Stimulated activated CD8-positive, alpha-beta memory T cell treated with anti-CD3 and anti-CD28 coated beads, Interleukin-4, amount 100 ng/mL, for 1 hour (primary cell): ENCODE measurements at places on chromosomes 11 and 22.

DNA sequence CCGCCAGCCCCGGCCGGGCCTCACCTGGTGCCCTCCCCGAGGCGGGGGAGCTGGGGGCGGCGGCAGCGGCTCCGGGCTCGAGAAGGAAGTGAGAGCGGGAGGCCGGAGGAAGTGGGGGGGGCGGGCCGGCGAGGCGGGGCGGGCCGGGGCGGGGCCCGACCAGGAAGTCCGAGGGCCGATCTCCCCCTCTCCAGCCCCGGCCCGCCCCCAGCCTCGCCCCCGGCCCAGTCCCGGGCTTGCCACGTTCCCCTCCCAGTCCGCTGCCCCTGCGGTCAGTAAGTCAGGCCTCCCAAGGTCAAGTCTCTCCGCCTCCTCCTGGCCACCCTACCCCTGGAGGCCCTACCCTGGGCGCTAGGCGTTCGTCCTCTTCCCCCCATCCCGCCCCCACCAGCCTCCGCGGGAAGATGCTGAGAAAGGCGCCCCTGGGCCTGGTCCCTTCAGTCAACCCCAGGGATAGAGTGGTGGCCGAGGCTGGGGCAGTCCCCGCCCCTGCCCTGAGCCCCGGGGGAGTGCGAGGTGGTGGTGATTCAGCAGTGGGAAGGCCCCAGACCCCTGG is at the start of gene RHOG:
Gene RHOG (minus strand): TSS at position 90 of the 556 bp plus-strand sequence. CDS start 12,821 bp downstream, outside the sequence.
- no peak for DNase-seq

- DNase-seq = no peak
These were observed 12.8 kb downstream of the ETS1 start for GRCh38 chr11:128574576-128575011.

DNA sequence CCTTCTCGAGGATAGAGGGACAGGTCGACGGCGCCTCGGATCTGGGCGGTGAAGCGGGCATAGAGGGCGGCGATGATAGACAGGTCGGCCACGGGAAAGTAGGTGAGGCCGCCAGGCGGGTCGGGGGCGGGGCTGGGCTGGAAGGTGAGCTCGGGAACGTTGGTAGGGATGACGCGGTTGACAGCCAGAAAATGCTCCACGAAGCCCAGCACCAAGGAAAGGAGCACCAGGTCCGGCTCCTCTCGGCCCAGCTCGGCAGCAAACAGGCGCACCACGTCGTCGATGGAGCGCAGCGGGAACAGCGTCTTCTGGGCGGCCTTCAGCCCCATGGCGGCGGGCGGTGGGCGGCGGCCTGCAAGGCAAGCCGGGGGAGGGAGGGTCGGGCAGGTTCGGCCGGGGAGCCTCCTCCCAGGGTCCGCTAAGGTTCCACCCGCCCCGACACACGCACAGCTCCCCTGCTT is 540 bp downstream of the MEN1 start:
- DNase-seq = no peak

- DNase-seq = no peak
These were observed 397.3 kb downstream of the SHANK2 start for GRCh38 chr11:70854901-70855556.

DNA sequence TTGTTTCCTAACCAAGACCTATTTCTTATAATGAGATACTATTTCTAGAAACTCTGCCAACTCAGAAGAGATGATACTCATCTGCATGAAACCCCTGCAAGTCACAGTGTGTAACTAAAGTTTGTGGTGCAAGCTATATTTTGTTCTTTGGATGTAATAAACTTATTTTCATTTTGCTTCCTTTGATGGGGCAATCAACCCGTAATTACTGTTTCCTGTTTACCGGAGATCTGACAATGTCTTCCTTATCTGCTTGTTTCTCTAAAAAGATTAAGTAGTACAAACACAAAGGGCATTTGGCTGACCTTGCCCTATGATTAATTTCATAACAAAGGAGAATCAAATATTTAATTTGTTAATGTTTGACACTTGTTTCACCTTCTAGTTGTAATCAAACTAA is 846.6 kb upstream of the ANO3 start:
- DNase-seq = no peak

- no peak for DNase-seq
These were observed 127.5 kb downstream of the CCDC81 start for GRCh38 chr11:86502137-86502642.

- DNase-seq = no peak
These were observed 92.3 kb upstream of the TEAD1 start for GRCh38 chr11:12581923-12582322.

DNA sequence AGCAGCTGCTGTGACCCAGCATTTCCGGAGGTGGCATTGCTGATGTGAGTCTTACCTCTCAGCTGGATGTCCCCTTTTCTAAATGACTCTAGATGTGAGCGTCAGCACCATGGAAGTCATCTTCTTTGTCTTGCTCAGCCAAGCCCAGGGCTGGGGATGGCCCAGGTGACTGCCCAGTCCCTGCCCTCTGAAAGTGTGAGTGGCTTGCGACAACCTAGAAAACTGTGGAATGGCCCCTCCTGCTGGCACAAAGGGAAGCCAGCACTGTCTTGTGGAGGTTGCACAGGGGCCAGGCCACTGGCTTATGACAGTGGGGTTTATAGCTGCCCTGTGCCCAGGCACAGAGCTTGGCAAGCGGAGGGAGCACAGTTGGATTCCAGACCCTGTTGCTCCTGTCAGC is 6.2 kb downstream of the TUB start:
- DNase-seq = no peak

DNA sequence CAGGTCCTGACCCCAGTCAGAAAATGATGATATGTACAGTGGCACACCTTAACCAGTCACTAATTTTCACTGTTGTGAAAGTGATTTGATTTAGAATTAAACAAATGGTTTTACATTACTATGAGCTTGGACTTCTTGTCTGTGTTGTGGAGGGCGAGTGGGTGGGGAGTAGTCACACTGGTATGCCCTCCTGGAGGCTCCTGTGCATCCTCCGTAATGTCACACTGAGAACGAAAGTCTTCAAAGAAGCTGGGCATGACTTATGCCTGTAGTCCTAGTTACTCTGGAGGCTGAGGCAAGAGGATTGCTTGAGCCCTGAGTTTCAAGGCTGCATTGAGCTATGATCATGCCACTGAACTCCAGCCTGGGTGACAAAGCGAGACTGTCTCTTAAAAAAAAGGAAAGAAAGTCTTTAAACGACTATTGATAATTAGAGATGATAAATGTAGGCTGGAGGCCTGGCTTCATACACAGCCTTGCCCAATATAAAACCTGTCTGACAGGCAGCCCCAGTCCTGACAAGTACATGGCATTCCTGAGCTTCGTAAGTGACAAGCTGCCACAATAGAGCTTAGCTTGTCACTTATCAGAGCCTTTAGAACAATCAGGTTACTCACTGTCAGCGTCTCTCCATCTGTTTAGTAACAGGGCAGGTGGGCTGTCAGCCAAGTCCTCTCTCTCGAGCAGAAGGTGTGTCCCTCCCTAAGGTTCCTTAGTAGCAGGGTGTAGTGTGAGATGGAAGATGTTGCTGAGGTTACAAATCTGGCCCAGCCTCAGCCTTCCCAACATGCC is 5.0 kb upstream of the LIMK2 start:
- DNase-seq = no peak

GRCh38 chr11:11899401-11899800 is 57.6 kb downstream of the USP47 start:
- DNase-seq = no peak

DNA sequence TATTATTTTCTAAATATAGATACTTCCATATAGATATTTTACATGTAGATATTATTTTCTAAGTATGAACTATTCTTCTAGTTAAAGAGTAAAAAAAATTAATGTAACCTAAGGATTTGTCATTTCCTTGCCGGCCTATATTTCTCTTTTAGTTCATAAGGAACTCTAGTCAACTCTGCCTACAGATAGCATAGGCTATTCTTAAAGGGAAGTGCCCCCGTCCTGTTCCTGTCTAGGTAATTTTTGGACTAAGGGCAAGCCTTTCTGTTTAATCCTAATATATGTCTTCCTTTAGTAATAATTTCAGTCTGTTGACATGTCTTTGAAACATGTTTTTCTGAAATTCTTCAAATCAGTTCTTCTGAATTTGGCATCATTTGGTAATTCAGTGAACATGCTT is 161.9 kb downstream of the C11orf91 start:
- no peak for DNase-seq

GRCh38 chr11:108967571-108967970 is 302.7 kb downstream of the DDX10 start:
- no peak for DNase-seq

DNA sequence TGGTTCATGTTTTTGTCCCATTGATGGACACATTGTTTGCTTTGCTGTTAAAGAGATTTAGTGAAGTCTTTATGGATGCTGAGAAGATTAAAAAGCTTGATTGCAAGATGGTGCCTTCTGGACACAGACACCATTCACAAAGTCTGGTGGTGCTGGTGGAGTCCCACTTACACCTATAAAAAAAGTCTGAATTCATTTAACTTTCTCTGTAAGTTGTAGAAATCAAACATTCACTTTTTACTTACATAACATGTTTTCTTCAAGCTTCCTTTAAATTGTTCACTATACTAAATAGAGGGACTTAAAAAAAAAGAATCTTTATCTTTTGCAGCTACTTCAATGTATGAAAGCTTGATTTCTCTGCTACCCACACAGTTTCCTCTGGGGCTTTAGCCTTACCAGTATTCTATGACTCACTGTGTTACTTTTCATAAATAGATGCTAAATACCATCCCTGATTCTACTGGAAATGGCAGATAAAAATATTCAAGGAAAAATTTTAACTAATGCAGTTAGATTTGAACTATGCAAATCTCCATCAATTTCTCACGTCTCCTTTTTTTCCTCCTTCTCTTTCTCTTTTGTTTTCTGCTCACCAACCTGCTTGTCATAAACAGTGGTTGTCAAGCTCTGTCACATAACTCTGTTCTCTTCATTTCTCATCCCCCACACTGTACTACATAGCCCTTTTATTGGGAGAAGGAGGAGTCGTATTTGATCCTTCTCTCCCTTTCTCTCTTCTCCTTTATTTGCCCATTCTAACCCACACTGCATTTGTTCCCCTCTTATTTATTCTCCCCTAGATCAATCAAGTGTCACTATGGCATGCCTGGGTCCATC is 89.7 kb downstream of the FAM76B start:
- DNase-seq = no peak

DNA sequence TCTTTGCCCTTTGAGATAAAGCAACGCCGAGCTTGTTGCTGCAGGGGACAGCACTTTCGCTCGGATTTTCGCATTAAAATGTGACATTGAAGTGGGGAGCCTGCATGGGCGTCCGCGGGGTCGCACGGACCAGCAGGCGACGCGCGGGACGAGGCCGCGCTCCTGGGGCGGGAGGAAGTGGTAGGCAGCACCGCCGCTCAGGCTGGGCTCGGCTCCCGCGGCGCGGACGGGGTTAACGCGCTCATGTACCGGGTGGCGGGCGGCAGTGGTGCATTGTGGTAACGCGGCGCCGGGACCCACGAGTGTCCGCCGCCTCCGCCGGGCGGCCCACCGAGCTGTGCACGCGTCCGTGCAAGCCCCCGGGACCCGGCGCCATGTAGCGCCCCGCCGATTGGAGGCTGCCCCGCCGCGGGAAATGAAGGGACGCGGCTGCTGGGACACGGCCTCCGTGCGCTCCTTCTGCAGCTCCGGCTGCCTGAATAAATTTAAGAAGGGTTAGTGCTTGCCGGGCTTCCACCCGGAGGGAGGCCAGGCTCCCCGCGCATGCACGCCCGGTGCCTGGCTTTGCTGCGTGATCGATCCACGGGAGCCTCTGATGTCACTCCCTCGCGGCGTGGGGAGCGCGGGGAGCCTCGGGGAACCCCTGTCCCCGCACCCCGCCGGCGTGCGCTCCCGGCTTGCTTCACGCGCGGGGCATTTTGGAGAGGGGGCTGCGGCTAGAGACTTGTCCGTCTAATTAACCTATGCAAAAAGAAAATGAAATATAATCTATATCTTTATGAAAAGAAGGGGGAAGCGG is 127.7 kb downstream of the OSBP2 start:
- DNase-seq = no peak

GRCh38 chr11:8387141-8387540 is 123.5 kb upstream of the LMO1 start:
- DNase-seq = no peak
